Upper lobe of right lung (tissue), 1 donor: ENCODE measurements at places on chromosomes 6 and 20.

DNA sequence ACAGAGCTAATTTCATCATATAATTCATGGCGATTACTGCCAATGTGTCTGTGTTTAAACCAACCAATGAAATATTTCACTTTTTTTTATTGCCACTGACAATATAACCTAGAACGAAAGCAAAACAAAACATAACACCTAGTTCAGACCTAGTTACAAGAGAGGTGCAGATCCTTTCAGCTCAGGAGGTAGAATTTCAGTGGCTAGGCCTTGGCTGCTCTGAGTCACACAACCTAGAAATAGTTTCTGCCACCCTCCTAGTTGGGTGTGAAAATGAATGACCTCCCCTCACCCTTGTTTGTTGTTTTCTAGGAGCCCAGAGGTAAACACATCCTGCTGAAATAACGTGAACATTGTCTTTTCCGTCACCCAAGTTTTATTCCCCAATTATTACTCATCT, 356.3 kb downstream of the HTR1B start:
- H3K4me1 ChIP-seq = no peaks in the 10 kb centered on the region
- H3K4me3 ChIP-seq = no peak overlapping the region
- no peaks in the 10 kb centered on the region for H3K27me3 ChIP-seq
- no peak overlapping the region for H3K27ac ChIP-seq
- DNase-seq = no peak

GRCh38 chr6:2777249-2777648, 12.1 kb downstream of the WRNIP1 start:
- DNase-seq = no peak
- H3K27ac ChIP-seq = no peak overlapping the region
- H3K36me3 ChIP-seq = peaks cover 64% of the 10 kb centered on the region
- no peak overlapping the region for H3K4me3 ChIP-seq

- no peak overlapping the region for H3K4me3 ChIP-seq
- no peaks in the 10 kb centered on the region for H3K36me3 ChIP-seq
- H3K27me3 ChIP-seq = no peaks in the 10 kb centered on the region
- no peak for DNase-seq
- H3K27ac ChIP-seq = no peak overlapping the region
- peaks cover 7% of the 10 kb centered on the region for H3K4me1 ChIP-seq
Measured at GRCh38 chr6:105872249-105872648, 213.9 kb upstream of the PRDM1 start.

- H3K36me3 ChIP-seq = no peaks in the 10 kb centered on the region
- peaks cover 3% of the 10 kb centered on the region for H3K4me1 ChIP-seq
- no peaks in the 10 kb centered on the region for H3K27me3 ChIP-seq
- H3K27ac ChIP-seq = no peak overlapping the region
- DNase-seq = no peak
- no peak overlapping the region for H3K4me3 ChIP-seq
Measured at GRCh38 chr6:150310539-150310938, 58.3 kb upstream of the IYD start.

DNA sequence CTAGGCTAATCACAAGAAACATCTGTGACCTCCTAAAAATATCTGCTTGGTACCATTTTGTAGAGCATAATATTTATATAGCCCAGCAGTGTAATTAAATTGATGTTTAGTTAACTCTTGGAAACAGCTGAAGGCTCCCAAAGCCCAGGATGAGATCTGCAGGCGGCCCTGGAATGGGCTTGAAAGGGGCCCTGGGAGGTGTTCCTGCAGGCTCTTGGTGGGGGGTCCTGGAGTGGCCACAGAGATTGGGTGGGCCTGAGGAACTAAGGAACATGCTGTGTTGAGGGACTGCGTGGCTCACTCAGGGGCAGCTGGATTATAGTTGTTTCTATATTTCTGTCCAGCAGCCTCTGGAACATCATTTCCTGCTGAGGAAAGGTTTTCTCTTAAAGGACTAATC, 9.2 kb downstream of the SCP2D1 start:
- H3K4me1 ChIP-seq = no peaks in the 10 kb centered on the region
- H3K27ac ChIP-seq = no peak overlapping the region
- H3K4me3 ChIP-seq = no peak overlapping the region
- no peaks in the 10 kb centered on the region for H3K36me3 ChIP-seq

DNA sequence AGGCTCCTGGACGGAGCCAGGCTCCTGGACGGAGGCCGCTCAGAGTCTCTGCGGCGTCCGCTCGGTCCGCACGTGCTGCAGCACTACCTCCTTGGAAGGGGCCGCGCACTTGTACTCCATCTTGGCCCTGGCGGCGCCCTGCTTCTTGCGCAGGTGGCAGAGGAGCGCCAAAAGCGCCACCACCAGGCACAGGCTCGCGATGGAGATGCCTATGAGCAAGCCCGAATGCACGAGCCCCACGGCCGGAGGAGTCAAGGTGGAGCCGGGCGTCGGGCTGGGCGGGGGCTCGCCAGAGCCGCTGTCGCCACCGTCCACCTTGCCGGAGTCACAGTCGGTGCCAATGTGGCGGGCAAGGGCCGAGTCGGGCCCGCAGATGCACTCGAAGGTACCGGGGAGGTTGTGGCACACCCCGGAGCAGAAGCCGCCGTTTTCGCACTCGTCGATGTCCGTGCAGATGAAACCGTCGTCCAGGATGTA, 1.7 kb downstream of the THBD start:
- no peaks in the 10 kb centered on the region for H3K36me3 ChIP-seq
- peak overlapping the region; percentile 90 for H3K27ac ChIP-seq
- peak overlapping the region; percentile 68 for H3K4me3 ChIP-seq
- peak; percentile 78 for DNase-seq

GRCh38 chr6:15504581-15505350, 158.1 kb downstream of the DTNBP1 start:
- H3K4me3 ChIP-seq = peak overlapping the region; percentile 12
- DNase-seq = peak; percentile 70
- H3K27me3 ChIP-seq = no peaks in the 10 kb centered on the region
- peaks cover 10% of the 10 kb centered on the region for H3K4me1 ChIP-seq

- no peak overlapping the region for H3K4me3 ChIP-seq
- H3K36me3 ChIP-seq = no peaks in the 10 kb centered on the region
- DNase-seq = no peak
- H3K4me1 ChIP-seq = no peaks in the 10 kb centered on the region
- H3K27me3 ChIP-seq = peaks cover 18% of the 10 kb centered on the region
- H3K27ac ChIP-seq = no peak overlapping the region
Measured at GRCh38 chr20:51116765-51117686, 94.1 kb upstream of the KCNG1 start.

DNA sequence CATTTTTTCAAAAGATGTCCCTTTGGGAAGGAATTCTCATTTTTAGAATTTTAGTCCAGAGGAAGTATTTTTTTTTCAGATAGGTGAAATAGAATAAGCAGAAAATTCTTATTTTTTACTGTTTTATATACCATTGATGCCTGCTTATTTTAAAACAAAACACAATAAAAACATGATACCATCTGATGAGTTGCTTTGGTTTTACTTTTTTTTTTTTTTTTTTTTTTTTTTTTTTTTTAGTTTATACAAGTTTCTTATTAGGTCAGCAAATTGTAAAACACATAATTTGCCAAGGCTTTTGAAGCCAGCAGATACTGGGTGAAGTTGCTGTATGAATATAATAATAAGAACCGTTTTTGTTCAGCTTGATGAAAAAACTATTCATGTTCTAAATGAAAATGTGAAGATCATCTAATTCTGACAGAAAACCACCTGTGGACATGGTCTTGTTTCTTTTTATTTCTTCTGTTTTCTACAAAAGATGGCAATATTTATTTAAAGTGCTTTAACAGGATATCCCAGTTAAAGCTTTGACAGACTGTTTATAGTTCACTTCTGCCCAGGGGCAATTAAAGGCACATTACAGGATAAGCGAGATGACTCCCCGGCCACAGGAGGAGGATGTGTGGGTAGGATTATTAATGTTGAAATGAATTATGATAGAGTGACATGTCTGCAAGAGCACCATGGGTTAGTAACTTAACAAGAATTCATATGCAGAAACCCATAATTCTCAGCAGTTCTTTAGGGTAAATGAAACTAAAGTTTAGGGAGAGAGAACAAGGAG, 31.1 kb downstream of the MYB start:
- H3K27me3 ChIP-seq = no peaks in the 10 kb centered on the region
- H3K4me1 ChIP-seq = peaks cover 6% of the 10 kb centered on the region
- no peaks in the 10 kb centered on the region for H3K36me3 ChIP-seq
- no peak for DNase-seq
- H3K27ac ChIP-seq = no peak overlapping the region

DNA sequence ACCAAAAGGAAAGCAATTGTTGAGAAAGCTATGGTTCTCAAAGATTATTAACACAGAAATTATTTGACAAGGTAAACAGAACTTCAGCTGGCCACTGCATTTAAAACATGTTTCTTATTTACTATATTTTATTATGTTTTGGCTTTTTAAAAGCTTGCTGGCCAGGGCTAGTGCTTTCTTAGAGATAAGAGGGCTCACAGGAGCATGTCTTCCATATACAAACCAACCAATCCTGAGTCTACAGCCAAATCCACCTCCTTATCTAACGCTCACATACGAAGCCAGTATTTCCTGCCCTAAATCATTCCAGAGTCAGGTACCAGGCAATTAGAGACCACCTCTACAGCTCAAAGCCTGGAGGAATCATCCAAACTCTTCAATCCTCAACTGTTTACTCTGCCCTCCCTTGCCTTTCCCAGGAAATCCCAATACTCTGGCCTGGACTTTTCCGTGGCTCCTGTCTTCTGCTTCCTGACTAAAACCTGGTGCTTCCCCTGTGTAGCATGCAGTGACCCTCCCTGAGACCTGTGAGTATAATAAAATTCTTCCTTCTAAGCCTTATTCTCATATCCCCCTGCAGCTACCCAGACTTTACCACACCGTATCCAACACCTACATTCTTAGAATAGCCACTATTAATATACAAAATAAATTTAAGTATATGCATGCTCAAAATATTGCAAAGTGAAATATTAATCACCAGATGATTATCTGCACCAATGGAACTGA, 33.2 kb downstream of the RANBP9 start:
- no peak for DNase-seq
- H3K36me3 ChIP-seq = no peaks in the 10 kb centered on the region
- no peaks in the 10 kb centered on the region for H3K27me3 ChIP-seq
- no peak overlapping the region for H3K27ac ChIP-seq
- H3K4me1 ChIP-seq = peaks cover under 1% of the 10 kb centered on the region
- no peak overlapping the region for H3K4me3 ChIP-seq

GRCh38 chr6:41958022-41958856, 16.6 kb upstream of the CCND3 start:
- no peak overlapping the region for H3K27ac ChIP-seq
- no peaks in the 10 kb centered on the region for H3K36me3 ChIP-seq
- DNase-seq = no peak
- H3K4me1 ChIP-seq = peaks cover 4% of the 10 kb centered on the region
- no peak overlapping the region for H3K4me3 ChIP-seq

GRCh38 chr6:41462033-41462432, 84.1 kb upstream of the FOXP4 start:
- H3K4me3 ChIP-seq = no peak overlapping the region
- no peaks in the 10 kb centered on the region for H3K27me3 ChIP-seq
- no peak for DNase-seq
- no peaks in the 10 kb centered on the region for H3K4me1 ChIP-seq
- H3K36me3 ChIP-seq = no peaks in the 10 kb centered on the region

DNA sequence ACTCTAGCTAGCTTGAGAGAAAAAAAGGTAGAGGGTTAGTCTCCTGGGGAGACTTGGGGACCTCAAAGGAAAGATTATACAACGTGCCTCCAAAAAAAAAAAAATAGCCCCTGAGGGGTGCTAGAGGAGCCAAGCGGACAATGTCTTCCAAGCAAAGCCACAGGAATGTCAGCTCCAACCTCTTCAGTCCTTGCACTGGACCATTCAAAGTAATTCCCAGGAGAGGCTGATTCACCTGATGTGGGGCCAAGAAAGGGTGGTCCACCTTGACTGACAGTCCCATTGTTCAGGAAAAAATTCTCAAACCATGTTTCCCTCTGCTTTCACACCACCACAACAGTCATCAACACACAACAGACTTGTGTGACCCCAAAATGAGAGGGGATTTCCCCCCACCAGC, 30.7 kb downstream of the ASIP start:
- no peak overlapping the region for H3K27ac ChIP-seq
- H3K4me1 ChIP-seq = peaks cover 4% of the 10 kb centered on the region
- H3K27me3 ChIP-seq = no peaks in the 10 kb centered on the region
- no peak overlapping the region for H3K4me3 ChIP-seq

DNA sequence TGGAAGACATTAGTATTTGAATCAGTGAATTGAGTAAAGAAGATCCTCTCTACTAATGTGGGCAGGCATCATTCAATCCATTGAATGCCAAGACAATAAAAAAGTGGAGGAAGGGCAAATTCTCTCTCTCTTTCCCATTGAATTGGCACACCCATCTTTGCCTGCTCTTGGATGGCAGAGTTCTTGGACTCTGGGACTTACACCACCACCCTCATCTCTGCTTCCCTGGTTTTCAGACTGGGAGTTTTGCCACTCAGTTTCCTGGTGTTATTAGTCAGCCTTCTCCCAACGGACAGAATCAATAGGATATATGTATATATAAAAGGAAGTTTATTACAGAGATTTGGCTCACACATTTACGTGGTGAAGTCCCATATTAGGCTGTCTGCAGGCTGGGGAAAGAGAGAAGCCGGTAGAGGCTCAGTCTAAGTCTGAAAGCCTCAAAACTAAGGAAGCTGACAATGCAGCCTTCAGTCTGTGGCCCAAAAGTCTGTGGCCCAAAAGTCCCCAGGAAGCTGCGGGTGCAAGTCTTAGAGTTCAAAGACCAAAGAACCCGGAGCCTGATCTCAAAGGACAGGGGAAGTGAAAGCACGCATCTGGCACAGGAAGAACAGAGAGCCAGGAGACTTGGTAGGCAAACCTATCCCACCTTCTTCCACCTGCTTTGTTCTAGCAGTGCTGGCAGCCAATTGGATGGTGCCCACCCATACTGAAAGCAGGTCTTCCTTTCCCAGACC, 64.4 kb downstream of the SMPDL3A start:
- H3K27ac ChIP-seq = no peak overlapping the region
- no peak overlapping the region for H3K4me3 ChIP-seq
- no peaks in the 10 kb centered on the region for H3K4me1 ChIP-seq
- H3K27me3 ChIP-seq = no peaks in the 10 kb centered on the region

- no peak for DNase-seq
- H3K4me1 ChIP-seq = no peaks in the 10 kb centered on the region
- no peaks in the 10 kb centered on the region for H3K27me3 ChIP-seq
- H3K4me3 ChIP-seq = no peak overlapping the region
Measured at GRCh38 chr20:12030470-12030869, 112.8 kb downstream of the BTBD3 start.
